ENCODE measurements at places on chromosomes 3 and 15.

DNA sequence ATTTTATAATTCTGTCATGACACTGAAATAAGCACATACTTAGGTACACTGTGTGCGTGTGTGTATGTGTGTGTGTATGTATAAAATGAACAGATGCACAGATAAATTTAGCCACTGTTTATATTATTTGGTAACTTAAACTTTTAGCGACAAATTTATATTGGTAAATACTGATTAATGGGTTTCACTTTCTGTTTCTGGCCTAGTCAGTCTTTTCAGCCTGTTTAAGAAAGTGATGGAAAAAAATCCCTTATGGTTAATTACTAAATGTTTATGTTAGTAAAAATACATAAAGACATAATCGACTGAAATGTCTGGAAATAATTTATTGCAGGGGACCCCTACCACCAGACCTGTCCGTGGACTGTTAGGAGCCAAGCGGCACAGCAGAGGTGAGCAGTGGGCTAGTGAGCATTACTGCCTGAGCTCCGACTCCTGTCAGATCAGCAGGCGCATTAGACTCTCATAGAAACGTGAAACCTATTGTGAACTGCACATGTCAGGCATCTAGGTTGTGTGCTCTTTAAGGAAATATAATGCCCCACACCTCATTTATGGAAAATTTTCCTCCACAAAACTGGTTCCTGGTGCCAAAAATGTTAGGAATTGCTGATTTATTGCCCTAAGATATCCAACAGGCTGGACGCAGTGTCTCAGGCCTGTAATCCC is 717.4 kb downstream of the SI start:
- DNase-seq, result no peak

DNA sequence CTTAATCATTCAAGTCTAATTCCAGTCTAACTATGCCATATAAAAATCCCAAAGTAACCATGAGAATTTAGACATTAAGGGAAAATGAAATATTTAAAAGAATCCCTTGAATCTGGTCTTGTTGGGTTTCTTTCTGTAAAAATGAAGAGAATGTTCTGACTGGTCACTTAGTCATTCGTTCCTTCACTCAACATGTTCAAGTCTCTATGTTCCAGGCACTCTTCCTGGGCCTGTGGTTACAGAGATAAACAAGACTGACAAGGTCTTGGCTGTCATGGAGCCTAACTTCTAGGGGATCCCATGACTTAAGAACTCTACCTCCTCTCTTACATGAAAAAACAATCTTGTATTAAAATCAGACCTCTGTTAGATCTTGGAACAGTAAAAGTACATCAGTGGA is 638.6 kb upstream of the TBL1XR1 start:
- no peak for DNase-seq

- no peak for DNase-seq
Measured at GRCh38 chr3:124272605-124273151, 280.8 kb upstream of the ROPN1 start.

DNA sequence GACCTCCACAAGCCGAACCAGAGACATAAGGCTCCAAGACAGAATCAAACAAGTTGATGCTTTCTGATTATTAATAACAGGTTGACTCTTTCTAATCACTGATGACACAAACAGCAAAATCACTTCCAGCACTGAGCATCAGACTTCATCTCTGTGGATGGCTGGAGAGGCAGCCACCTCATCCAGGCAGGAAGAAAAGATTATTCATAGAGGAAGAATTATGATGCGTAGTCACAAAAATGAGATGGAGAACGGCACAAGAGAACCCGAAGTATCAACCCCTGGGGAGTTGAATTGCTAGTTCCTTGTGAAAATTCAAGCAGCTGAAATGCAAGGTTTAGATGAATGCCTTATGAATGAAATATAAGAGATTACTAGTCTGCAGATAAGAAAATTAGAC is 49.9 kb upstream of the LMCD1 start:
- no peak for DNase-seq

GRCh38 chr15:95298729-95299128 is 1031.8 kb upstream of the NR2F2 start:
- DNase-seq, result no peak

DNA sequence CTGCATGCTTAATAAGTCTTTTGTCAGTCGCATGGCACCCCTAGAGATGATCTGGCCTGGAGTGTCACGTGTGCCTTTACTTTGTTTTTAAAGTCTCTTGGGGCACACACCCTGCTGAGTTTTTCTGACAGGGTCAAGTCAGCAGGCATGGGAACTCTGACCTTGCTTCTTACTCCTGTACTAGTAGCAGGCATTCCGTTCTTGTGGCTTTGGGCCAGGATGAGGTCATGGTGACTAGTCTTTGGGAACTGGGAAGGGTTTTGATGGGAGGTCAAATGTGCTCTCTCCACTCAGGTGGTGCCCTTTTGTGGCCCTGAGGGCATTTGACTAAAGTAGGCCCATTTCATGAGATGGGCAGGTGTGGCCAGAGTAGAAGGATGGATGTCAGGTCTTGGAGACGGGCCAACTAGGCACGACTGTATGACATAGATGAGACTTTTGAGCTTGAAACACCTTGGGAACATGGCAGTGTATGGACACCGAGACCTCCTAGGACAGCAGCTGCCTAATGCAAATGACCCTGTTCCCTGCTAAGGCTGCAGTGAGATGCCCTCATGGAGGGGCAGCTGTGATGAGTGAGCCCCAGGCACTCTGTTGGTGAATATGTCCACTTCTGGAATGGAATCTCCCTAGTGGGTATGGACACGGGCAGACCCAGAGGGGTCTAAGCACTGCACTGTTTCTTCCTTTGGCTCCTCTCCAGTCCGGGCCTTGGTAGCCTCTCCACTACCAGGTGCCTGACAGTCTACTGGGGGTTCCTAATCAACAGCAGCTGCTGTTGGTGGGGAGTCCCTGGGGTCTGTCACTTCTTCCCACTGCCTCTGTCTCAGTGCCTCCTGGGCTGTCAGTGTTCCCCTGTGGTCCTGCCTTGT is 16.4 kb downstream of the SRPRB start:
- no peak for DNase-seq

Measured in CD4-positive, alpha-beta T cell treated with Interleukin-1 beta for 1 hour (primary cell).